ENCODE measurements at places on chromosomes 7 and 10.

- no peak for DNase-seq
Observed at GRCh38 chr10:46330894-46331293, 44.1 kb downstream of the ANTXRL start.

DNA sequence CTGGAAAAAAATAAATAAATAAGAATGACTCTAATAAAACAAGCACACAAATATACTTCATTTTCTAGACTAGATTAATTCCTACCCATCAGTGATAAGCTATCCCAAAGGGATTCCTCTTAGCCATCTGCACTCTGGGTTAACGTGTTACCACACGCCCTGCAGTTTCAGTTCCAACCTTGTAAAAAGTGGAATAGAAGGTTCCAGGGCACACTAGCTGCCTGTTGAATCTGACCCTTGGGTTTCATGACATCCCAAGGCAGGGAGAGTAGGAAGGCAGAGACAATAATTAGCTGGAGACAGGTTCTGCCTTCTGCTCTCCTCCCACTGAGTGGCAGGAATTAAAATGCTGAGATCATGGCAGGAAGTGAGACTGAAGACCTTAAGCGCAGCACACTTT is 33.5 kb downstream of the SLC37A3 start:
- DNase-seq, result no peak

DNA sequence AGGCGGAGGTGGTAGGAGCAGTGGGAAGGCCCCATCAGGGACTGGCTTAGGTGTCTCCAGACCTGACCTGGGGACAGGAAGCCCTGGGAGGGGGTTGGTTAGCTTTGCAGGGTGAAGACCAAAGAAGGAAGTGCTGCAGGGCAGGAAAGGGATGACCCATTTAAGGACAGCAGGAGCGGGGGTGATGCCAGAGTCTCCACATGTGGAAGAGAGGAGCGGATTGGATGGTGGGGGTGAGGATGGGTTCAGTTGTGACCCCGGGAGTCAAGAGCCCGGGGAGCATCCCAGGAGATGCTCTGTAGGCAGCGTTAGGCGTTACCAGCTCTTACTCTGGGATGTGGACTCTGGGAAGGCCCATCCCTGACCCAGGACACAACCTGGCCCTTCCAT is 3.1 kb upstream of the LDB3 start:
- DNase-seq, result no peak

DNA sequence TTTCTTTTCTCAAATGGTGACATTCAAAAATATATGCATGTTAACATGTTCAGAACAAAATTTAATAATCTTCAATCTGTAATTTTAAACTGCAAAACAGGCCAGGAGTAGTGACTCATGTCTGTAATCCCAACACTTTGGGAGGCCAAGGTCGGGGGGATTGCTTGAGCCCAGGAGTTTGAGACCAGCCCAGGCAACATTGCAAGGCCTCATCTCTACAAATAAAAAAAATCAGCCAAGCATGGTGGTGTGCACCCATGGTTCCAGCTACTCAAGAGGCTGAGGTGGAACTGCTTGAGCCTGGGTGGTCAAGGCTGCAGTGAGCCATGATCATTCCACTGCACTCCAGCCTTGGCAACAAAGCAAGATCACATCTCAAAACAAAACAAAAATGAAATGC is 394.3 kb downstream of the PARD3 start:
- no peak for DNase-seq

- no peak for DNase-seq
Observed at GRCh38 chr7:8357536-8357935, 75.9 kb upstream of the NXPH1 start.

DNA sequence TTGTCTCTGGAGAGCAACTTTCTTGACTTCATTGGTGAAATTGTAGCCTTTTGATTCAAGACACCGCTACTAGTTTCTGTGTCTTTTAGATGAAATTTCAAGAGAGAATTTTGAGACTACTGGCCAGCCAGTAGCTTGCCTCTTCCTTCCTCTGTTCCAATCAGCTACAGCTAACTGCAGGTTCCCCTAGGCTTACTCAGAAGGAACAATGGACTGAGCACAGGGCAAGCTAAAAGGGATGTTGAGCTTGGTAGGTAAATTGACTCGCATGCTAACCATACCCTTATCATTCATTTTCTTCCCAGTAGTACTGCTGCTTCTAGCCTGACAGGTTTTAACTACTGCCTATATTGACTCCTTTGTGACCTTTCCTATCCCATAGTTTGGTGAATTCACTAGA is 81.1 kb downstream of the RUNDC3B start:
- DNase-seq, result no peak

- no peak for DNase-seq
Observed at GRCh38 chr7:134542195-134542771, 6.6 kb upstream of the AKR1B15 start.

- DNase-seq, result no peak
Observed at GRCh38 chr10:93026072-93026471, 34.5 kb upstream of the CYP26C1 start.

DNA sequence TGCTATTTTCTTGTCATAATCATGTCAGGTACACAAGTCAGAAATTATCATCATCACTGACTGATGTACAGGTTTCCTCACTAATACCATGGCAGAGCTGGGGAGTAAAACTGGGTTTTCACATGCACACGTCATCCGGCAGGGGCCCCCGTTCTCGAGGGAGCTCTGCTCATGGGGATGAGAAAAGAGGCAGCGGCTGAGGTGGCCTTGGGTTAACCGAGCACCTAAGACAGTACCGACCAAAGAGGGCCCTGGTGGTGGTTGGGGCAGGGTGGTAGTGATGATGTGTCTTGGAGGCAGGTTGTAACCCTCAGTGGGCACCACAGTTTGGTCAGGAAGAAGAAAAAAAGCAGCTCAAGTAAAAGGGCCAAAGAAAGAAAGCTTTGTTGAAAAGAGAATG is 12.1 kb upstream of the TRPV6 start:
- no peak for DNase-seq

GRCh38 chr7:32142649-32143048 is 72.4 kb upstream of the PDE1C start:
- no peak for DNase-seq

GRCh38 chr10:129704225-129704624 is 237.2 kb downstream of the MGMT start:
- DNase-seq, result no peak

DNA sequence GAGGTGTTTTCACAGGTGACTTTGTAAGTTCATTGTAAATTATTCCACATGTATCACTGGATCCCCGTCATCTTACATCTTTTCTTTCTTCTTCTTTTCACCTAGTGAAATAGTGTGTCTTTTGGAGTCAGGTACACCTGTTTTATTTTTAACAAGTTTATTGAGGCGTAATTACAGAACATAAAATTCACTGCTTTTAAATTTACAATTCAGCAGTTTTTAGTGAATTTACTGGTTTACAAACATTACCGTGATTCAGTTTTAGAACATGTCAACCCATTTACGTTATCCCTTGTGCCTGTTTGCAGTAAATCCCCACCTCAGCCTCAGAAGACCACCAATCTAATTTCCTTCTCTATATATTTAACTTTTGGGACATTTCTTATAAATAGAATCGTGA is 256.9 kb downstream of the EXOC4 start:
- no peak for DNase-seq

- DNase-seq, result no peak
Observed at GRCh38 chr7:21867226-21867625, 78.5 kb downstream of the CDCA7L start.
